ENCODE measurements at places on chromosomes 5 and 9.
A peak's percentile ranks its signal among the peaks of the same experiment; 100 is the strongest.

- DNase-seq = no peak
These were observed 1026.0 kb upstream of the ARRDC3 start for GRCh38 chr5:92409134-92409533.

DNA sequence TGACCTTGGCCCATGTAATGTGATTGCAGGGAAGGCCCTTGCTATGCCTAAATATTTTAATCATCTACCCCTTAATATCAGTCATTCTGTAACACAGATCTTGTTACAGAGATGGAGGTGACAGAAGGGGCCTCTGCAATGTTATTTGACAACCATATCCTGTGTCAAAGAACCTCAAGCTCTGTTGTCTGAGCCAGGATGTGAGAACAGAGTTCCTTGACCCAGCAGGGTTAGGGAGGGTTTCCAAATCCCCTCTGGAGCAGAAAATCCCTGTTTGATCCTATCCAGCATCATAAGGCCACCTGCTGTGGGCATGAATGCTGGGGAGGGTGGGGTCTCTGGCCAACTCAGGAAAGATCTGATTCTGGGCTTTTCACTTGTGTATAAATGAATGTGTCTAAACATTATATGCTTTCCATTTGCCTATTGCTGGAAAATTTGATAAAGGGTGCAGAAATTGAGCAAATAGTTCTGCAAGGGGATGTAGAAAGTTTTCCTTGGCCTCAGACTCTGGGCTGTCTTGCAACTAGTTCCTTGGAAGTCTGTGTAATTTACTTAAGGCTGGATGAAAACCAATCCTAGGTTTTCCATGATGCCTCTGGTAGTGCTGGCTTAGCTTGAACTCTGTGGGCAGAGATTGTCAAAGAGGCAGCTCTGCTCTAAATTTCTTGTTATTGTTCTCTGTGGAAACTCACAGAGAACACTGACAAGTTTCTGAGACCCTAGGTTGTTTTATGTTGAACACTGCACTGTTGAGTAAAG, 71.0 kb downstream of the PGM5 start:
- peak; percentile 41 for DNase-seq

DNA sequence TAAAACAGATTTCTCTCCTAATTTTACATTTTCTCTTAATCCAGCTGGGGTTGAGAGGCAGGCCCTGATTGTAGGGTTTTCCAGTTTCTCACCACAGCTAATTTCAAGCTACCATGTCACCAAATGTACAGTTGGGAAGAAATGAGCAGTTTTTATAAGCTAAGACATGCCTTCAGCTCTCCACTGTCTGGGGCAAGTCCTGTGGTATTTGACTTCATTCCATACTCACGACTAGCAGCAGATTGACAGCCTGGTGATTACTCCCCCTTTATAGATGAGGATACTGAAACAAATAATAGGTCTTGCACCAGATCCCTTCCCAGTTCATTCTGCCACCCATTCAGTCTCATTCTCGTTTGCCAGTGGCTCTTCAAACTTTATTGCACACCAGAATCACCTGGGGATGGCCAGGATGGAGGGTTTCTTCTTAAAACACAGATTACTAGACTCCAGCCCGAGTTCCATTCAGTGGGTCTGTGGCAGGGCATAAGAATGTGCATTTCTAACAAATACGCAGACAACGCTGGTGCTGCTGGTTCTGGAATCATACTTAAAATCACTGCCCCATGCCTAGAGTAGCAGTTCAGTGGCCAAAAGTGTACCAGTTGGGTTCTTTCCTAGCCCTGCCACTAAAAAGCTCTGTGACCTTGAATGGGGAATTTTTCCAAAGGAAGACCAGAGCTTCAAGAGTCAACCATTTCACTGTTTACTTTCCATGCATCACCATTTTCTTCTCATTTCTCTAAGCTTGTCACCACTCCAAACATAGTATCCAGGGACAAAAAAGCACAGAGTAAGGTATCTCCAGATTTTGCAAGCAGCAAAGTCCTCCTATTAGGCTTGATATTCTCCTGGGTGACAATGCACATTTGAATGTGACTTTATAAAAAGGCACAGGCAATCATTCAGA, 64.3 kb downstream of the CSNK1A1 start:
- no peak for DNase-seq

DNA sequence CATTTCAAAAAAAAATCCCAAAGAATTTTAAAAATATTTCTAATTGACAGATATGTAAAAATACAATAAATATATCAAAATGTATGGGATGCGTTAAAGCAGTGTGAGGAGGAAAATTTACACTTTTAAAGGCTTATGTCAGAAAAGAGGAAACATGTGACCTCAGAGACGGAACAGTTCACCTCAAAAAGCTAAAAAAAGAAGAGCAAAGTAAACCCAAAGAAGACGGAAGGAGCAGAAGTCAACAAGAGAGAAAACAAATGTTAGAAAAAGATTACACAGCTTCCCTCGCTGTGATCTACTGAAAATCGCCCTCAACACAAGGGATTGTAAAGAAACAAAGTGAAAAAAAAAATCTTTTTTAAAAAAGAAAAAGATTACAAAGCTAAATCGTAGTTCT, 186.9 kb downstream of the AUH start:
- DNase-seq = no peak

- no peak for DNase-seq
These were observed 76.5 kb downstream of the PHF2 start for GRCh38 chr9:93652604-93653592.

- DNase-seq = no peak
These were observed 126.9 kb downstream of the NTRK2 start for GRCh38 chr9:84796404-84796803.

- DNase-seq = no peak
These were observed 2.1 kb upstream of the HMGCS1 start for GRCh38 chr5:43315263-43315662.

- peak; percentile 89 for DNase-seq
These were observed 127.4 kb downstream of the BARX1 start for GRCh38 chr9:93827545-93828330.

DNA sequence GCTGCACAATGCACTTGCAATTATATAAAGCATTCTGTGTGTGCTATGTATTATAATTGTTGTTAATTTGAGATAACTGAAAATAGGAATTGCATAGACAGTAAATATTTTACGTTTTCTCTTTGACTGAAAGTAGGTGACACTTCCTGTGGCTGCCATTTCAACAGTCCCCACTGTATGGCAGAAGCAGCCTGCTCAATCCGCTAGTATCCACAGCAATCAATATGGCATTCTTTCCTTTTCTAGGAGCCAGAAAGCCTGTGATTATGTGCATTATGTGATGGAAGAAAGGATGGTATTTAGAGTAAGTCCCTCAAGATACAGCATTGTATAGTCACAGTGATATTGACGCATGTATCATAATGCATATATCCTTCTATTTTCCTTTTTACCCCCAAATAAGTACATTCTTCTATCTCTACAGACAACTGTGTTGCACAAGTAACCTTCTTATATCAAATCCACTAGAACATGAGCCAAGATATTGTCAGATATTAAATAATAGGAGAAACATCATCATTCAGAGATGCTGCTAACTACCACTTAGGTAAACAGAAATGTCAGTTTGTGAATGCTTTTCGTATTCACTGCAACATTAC, 59.7 kb downstream of the CARTPT start:
- peak; percentile 85 for DNase-seq

DNA sequence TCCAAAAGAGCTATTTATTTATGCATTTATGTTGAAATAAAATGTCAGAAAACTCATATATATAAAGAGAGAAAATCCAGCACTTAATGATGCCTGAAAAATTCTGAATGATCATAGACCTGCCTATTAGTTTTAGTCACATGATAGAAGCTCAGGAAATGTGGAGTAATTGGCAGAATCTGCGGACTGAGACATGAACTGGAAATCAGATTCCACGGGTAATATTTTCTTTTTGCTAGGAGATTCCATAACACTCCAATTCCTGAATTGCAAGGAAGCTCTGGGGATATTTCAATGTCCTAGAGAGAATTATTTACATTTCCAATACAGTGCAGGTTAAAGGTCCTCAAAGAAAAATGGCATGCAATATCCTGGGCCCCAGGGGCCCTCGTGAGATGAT, 778.8 kb downstream of the SEMA5A start:
- DNase-seq = no peak

GRCh38 chr9:4740388-4740637, 689 bp downstream of the AK3 start:
- DNase-seq = peak; percentile 83

DNA sequence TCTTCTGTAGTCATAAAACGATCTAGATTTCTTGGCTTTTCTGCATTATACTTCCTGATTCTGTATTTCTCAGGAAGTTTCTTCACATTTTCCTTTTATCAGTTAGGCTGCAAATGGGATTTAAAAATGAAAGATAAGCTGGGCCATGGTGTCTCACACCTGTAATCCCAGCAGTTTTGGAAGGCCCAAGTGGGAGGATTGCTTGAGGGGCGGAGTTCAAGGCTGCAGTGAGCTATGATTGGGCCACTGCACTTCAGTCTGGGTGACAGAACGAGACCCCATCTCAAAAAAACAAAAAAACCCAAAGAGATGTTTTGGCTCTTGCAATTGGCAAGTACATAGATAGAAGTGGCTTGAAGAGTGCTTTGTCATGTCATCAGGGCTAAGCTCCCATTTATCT, 26.2 kb upstream of the APC start:
- DNase-seq = no peak

- no peak for DNase-seq
These were observed 24.0 kb downstream of the TMEM161B start for GRCh38 chr5:88244686-88245085.

DNA sequence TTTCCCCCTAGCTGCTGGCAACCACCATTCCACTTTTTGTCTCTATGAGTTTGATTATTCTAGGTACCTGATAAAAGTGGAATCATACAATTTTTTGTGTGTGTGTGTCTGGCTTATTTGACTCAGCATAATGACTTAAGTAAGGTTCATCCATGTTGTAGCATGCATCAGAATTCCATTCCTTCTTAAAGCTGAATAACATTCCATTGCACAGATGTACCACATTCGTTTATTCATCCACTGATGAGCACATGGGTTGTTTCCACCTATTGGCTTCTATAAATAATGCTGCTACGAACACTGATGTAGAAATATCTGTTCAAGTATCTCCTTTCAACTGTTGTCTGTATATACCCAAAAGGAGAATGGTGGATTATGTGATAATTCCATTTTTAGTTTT, 33.7 kb downstream of the AP3B1 start:
- DNase-seq = no peak

GRCh38 chr5:83718195-83718825, 2.3 kb downstream of the HAPLN1 start:
- peak; percentile 90 for DNase-seq

GRCh38 chr5:167900340-167900935, 391.0 kb upstream of the WWC1 start:
- DNase-seq = peak; percentile 57

DNA sequence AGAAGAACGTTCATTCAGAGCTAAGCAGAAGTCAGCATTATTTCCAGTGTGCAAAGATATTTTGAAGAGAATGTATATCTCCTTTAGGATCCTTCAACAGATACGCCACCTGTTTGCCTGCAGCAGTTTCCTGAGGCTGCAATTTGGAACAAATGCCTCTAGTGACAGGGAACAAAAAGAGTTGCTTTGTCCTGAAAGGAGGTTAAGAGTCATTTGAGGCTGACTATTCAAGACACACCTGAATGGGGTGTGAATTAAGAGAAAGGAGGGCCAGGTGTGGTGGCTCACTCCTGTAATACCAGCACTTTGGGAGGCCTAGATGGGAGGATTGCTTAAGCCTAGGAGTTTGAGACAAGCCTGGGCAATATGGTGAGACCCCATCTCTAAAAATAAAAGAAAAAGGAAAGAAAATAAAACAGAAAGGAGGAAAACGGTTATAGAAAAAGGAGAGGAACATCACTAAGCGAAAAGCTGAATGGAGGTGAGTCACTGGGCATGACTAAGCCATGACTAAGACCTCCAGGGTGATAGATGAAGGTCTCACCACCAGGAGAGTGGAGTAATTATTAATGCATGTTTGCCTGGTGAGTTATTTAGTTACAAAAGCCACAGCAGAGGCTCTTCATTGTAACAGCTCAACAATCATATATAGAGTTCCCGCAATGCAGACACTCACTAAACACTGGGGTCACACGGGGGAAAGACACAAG, 255.2 kb upstream of the TNC start:
- DNase-seq = no peak

DNA sequence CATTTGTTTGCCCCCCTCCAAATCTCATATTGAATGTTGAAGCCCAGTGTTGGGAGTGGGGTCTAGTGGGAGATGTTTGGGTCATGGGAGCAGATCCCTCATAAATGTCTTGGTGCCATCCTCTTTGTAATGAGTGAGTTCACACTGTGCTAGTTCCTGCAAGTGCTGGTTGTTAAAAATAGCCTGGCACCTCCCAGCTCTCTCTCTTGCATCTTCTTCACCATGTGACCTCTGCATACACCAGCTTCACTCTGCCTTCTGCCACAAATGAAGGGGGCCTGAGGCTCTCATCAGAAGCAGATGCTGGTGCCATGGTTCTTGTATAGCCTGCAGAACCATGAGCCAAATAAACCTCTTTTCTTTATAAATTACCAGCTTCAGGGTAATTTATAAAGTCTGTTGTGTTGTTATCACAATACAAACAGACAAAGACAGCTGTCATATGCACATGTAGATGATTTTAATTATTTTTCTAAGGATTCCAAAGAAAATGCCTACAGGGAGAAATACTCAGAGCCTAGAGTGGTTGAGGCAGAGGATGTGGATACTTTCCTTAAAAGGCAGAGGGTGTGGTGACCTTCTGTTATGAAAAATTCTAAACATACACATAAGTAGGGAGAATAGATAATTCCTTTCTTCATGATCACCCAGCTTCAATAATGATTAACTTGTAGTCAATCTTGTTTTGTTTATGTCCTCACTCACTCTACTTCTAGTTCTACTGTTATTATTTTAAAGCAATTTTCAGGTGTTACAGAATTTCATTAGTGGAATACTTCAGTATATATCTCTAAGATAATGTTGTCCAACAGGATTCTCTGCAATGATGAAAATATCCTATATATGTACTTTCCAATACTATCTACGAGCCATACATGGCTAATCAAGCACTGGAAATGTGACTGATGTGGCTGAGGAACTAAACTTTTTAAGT, 75.1 kb upstream of the RANBP6 start:
- DNase-seq = no peak

DNA sequence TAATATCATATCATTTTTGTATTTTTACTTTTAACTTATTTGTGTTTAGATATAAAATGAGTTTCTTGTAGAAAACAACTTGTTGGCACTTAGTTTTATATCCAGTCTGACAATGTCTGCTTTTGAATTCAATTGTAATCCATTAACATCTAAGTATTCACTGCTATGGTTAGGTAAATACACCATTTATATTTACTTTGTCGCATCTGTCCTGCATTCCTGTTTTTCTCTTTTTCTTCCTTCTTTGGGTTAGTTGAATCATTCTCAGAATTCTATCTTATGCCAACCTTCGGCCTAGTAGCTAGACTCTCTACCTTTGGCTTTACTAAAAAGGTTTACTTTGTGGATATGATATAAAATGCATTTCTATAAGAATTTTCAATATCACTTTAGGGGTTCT, 107.6 kb downstream of the PLCXD3 start:
- no peak for DNase-seq

- DNase-seq = peak; percentile 24
These were observed 1.1 kb downstream of the ERCC6L2 start for GRCh38 chr9:95876595-95876994.

GRCh38 chr9:6889868-6890267, 132.1 kb downstream of the KDM4C start:
- no peak for DNase-seq
